Colonic mucosa (tissue), 4 donors: ENCODE measurements at places on chromosomes 6 and 20. TPM values are rescaled to one million over a fixed set of nuclear protein-coding genes. Genes with fewer than 3 reads are reported as not detected.
A peak's percentile ranks its signal among the peaks of the same experiment; 100 is the strongest.

Gene PSMB8
- total RNA-seq: 152 TPM

Gene ENTPD6
- total RNA-seq: 201 TPM

Gene EPPIN
- total RNA-seq: not detected

Gene HLA-DQA1
- 8.1 TPM for total RNA-seq

Gene BPIFB1
- 0.20 TPM for total RNA-seq

DNA sequence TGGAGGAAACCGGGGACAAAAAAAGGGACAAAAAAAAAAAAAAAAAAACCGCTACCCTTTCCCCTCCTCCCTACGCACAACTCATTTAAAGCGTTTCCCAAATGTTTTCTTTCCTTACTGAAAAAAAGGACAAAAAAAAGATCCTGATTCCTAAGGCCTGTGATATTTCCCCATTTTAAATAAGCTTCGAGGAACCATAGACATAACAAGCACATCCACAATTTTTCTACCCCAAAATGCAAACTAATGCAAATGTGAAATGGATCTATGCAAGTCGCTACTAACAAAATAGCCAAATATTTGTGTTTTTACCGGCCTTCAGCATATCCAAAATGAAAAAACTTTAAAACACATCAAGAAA, 1.4 kb upstream of the ZNF217 start:
- DNase-seq: no peak

DNA sequence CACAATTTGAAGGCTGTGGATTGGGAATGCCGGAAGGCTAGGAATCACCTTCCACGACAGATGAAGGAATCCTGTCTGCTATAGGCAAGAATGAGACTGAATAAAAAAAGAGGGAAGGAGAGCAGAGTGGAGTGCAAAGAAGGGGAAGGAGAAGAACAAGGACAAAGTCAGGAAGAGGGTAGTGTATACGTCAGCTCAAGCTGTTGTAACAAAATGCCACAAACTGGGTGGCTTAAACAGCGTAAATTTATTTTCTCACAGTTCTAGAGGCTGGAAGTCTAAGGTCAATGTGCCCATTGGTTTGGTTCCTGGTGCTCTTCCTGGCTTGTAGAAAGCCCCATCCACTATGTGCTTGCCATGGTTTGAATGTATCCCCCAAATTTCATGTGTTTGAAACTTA, 104.5 kb downstream of the TTLL2 start:
- no peak for DNase-seq

GRCh38 chr6:110044096-110044495, 66.0 kb downstream of the GPR6 start:
- no peak for DNase-seq

DNA sequence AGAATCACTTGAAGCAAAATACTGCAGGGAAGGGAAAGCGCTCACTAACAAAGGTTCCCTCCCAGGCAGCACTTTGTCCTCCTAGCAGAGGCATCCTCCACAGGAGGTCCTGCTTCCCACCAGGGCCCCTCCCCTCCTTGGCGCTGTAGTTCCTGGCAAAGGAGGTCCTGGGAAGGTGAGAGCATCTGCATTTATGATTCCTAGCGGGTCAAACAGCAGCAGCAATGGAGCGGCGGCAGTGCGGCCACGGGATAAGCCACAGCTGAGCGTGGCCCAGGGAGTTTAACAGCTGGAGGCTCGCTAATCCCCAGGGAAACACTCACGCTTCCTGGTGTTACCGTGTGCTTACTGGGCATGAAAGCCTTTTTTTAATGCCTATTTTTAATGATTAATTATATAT, 185.8 kb downstream of the TTLL2 start:
- DNase-seq: no peak

DNA sequence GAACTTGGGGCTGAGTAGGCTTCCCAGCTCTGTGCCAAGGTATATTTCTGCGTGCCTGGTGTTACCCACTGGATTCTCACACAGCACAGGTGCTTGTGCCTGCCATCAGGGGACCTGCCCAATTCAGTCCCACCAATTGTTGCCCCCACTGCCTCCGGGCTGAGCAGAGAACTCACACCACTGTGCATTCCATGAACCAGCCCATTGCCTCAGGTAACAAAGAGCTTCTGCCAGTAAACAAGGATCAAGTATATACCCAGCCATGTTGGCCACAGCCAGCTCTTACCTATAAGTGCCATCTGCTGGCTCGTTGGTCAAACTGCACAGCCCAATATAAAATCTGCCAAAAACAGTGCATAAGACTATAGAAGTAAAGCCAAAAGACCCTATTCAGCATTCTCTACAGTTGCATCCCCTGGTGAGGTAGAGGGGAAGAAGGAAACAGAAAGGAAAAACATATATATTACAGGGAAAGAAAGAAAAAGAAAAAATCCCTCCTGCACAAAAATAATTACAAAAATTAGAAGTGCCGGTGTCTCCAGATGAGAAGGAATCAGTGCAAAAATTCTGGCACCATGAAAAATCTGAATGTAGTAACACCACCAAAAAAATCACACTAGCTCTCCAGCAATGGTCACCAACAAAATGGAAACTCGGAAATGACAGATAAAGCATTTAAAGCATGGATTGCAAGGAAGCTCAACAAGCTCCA, 241.4 kb downstream of the IBTK start:
- DNase-seq: peak; percentile 23

- no peak for DNase-seq
These were observed 127.5 kb downstream of the ISM1 start for GRCh38 chr20:13348311-13349234.

DNA sequence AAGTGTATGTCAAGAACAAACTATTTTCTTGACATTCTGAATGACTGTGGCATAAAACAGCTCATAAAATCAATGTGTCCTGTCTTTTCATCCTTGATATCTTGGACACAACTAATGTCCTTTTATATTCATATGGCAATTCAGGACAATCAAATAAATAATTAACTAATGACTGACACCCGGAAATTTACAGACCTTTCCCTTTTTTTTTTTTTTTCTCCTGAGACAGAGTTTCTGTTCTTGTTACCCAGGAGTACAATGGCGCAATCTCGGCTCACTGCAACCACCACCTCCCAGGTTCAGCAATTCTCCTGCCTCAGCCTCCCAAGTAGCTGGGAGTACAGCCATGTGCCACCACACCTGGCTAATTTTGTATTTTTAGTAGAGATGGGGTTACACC, 107.1 kb upstream of the LGSN start:
- no peak for DNase-seq
